ENCODE measurements at places on chromosomes 7 and 10.

DNA sequence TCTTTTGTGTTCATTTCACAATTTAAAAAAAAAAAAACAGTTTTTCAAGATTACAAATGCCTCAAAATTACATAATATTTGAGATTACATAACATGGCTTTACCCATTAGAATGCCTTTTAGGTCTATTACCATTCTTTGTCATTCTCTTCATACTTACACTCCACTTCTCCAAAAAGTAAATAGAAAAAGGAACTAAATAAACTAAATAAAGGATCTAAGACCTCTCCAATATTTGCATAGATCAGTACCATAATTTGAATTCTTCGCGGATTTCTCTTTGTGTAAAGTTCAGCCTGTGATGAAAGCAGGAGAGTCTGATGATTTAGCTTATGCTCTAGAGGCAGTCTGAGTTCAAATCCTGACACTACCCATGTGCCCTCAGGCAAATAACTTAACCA is 56.4 kb upstream of the C1GALT1 start:
- DNase-seq, result no peak

DNA sequence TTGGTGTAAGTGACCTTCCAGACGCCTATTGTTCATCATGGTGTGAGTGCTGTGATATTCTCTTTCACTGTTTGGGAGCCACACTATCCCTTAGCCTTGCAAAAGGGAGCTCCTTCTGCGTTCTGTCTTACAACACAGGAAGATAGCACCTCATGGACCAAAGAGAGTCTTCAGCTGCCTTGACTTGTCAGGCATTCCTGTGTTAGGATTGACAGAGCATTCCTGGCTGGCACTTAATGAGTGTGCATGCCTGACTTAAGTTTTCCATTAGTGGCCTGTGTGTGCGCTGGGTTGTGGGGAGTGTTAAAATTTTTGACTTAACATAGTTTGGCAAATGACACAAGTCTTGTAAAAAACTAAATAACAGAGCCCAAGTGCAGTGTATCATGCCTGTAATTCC is 21.9 kb upstream of the MSRB2 start:
- no peak for DNase-seq

- no peak for DNase-seq
Measured at GRCh38 chr10:28538595-28538994, 5.7 kb downstream of the WAC start.

- no peak for DNase-seq
Measured at GRCh38 chr10:5288359-5288758, 76.4 kb upstream of the UCN3 start.

- no peak for DNase-seq
Measured at GRCh38 chr7:832968-833424, 720 bp downstream of the SUN1 start.

GRCh38 chr10:87635498-87636312 is 24.0 kb upstream of the PAPSS2 start:
- no peak for DNase-seq

GRCh38 chr10:15739254-15739970 is 19.7 kb upstream of the ITGA8 start:
- DNase-seq, result no peak

GRCh38 chr7:31061185-31061584 is 9.1 kb downstream of the ADCYAP1R1 start:
- DNase-seq, result no peak

GRCh38 chr7:131031099-131031868 is 296.4 kb upstream of the MKLN1 start:
- DNase-seq, result no peak

DNA sequence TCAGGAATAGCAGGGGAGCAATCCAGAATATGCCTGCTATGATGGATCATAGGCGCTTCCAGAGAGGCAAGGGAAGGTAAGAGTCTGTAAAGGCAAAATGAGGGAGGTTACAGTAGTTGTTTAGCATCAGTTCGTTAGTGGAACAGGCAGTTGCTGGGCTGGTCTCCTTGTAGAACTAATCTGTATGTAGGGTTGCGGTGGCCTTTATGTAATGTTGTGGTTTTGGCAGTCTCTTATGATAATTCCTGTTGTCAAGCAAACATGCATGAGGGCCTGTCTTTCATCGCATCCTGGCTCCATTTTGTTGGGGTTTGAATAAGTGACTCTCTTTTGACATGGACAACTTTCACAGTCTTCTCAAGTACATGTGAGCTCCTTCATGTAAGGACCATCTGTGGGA is 427.8 kb upstream of the LRGUK start:
- no peak for DNase-seq

GRCh38 chr7:149886018-149886415 is 12.2 kb downstream of the ATP6V0E2 start:
- DNase-seq, result no peak

DNA sequence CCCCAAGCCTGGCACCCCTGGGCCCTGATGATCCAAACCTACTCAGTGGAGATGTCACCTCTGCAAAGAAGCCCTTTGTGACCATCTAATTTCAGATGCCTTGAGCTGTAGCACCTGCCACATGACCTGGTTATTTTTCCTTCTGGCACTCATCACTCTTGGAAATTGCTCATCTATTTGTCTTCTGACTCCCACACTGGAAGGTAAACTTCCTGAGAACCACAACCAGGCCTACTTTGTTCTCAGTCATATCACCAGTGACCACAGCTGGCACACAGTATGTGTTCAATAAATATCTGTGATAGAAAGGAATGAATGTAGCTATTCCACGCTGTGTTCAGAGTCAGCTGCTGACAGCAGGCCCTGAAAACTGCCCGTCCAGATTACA is 97.1 kb downstream of the SH3PXD2A start:
- peak; percentile 95 for DNase-seq

GRCh38 chr7:116980354-116980753 is 27.1 kb downstream of the ST7 start:
- DNase-seq, result no peak

- DNase-seq, result no peak
Measured at GRCh38 chr7:158280448-158281144, 307.0 kb downstream of the PTPRN2 start.

GRCh38 chr7:140923358-140924006 is 1.2 kb downstream of the BRAF start:
- no peak for DNase-seq

DNA sequence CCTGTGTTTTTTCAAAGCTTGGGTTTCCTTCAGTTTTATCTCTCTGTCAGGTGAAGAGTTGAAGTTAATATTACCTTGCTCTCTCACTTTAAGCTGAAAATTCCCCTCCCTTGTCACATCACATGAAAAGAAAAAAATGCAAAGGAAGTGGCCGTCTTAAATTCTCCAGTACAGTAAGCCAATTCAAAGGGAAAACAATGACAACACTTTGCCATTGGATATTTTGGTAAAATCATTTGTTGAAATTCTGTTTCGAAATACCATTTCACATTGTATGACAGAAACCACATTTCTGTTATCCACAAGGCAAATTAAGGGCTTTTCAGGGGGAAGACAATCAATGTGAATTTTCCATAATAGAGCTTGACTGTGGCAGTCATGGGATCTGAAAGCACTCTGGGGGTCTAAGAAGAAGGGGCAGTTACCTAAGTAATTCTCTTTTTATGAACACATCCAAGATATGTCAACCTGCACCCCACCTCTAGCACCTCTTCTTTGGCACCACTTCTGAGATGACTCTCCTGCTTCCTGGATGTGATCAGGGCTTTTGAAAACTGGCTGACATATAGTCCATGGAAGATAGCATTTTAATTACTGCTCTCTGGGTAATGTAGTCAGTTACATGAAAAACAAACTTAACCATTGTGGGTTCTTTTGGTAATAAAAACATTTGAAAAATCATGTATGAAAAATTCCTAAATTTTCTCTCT is 63.8 kb downstream of the ENTPD1 start:
- no peak for DNase-seq

GRCh38 chr7:66283003-66283920 is 78.1 kb downstream of the TPST1 start:
- DNase-seq, result peak; percentile 55

DNA sequence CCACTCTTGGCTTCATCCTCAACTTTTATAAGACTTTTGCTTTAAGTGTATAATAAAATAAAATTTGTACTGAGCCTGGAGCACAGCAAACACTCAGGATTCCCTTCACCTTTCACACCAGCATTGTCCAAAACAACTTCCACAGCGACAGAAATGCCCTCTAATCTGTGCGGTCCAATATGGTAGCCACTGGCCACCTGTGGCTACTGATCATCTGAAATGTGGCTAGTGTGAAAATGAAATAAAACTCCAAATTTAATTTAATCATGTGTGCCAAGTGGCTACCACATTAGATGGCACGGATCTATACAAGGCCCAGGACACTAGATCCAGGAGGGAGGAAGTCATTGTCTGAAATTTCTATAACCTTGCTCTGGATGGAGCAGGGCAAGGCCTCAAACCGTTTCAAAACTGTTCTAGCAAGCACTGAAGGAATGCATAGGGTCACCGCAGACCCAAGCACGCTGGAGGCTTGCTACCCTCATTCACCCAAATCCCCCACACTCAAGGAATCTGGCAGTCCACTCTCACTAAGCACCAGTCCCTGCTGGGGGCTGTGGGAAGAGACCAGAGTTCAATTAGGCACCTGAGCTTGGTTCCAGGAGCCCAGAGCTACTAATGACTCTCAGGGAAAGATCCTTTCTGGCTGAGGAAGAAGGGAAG is 6.3 kb upstream of the MYO1G start:
- no peak for DNase-seq

DNA sequence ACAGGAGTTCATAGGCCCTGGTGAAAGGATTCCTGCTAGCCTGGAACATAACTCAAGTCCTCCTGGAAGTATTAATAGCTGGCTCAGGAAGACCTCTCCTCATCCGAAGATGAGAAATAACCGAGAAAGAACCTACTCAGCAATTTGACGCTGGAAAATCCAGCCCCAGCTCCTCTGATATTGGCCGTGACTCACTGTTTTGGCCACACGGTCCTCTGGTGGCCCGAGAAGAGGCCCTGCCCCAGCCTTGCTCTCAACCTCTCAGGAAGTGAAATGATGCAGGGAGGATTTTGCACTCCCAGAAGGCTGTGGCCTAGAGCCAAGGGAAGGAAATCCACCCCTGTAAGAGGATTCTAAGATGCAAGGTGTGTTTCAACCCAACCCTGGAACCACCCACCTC is 121.6 kb downstream of the MTPAP start:
- no peak for DNase-seq

DNA sequence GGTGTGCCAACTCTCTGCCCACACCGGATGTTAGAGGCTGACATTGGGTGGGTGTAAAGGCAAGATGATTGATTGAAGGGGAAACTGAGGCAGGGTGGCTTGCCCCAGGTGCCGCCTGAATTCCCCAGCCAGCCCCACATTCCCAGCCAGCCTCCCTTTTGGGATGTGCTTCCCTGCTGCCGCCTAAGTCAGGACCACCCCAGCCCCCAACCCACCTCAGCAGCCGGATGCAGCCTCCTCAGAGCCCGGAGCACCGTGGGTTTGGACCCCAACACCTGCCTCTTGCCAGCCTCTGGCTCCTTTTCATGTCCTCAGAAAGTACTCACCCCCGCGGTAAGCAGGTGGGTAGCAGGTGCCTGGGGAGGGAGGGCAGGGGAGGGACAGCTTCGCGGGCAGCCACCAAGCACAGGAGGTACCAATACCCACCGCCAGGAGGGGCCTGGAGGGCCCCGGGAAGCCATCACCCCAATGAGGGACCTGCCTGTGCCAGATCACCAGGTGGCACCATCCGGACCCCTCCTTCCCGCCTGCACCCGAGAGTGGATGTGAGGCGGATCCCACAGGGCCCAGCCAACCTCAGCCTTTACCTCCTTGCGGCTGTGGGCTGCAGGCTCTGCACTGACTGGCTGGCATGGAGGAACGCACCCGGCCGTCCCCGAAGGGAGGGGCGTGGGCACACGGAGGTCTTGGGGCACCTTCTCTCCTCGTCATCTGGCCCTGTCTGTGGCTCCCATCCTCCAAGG is 60.5 kb downstream of the PWWP2B start:
- DNase-seq, result no peak

GRCh38 chr7:13174991-13175390 is 487.6 kb downstream of the ARL4A start:
- DNase-seq, result no peak

- DNase-seq, result no peak
Measured at GRCh38 chr7:140631021-140631420, 9.6 kb downstream of the DENND2A start.

DNA sequence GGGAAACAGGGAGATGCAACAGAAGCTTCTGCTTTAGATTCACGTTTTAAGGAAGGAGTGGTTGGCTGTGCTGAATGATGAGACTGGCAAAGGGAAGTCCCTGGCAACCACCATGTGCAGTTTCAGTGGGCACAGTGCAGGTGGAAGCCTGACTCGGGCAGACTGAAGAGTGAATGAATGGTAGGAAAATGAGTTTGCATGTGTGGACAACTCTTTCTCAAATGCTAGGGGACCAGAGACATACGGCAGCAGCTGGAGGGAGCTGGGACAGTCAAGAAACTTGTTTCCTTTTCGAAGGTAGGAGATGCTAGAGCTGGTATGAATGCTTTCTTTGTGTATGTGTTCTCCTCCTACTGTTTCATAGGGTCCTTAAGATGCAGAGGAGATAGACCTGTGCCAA is 29.0 kb downstream of the PODXL start:
- no peak for DNase-seq

- DNase-seq, result no peak
Measured at GRCh38 chr7:140079121-140079536, 16.4 kb upstream of the PARP12 start.

DNA sequence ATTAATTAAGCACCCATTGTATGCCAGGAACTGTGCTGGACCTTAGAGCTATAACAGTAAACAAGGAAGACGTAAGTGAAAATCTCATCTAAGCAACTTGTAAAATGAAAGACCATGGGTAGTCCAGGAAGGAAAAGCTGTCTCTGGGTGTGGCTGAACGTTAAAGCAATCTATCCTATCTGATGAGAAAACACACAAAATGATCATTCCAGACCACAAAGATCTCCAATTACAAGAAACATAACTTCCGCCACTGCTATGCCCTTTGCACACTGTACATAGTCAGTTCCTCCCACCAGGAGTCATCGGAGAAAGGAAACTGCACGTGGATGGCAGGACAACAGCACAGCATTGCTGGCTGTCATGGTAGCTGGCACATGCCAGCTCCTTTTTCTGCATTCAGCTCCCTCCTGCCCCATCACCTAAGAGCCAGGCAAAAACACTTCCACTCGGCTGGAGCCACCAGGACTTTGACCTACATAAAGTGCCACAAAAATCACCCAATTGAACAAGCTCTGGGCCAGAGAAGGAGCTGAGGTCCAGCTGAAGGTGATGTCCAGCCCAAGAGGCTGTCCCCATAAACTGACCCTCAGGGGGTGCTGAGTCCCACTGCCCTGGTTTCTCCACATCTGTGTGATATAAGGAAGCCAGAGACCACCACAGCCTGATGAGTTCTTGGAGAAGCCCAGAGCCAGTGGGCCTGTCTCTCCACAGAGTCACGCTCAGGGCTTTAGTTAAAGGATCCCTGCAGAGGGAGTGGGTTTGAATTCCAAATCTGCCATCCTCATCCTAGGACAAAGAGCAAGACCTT is 56.4 kb downstream of the STEAP1B start:
- DNase-seq, result no peak
